ENCODE measurements at places on chromosomes 4 and X.
A peak's percentile ranks its signal among the peaks of the same experiment; 100 is the strongest.

DNA sequence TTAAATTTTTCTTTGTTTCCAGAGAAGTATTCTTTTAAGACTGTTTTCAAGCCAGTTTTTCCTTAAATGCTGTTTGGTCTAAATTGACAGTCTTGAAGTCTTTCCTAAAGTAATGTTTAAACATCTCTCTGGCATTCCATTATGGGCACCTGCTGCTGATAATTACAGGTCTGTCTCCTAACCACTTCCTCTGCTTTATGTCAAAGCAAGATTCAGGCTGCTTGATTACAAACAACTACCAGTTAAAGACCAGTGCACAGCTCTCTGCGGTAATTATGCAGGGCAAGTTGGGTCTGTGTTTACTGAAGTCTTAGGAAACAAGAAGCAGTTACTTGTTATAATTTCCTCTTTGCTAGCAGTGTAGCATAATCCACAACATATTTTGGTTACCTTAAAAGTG lies 17.6 kb downstream of the UNC5C start:
- no peak for DNase-seq

DNA sequence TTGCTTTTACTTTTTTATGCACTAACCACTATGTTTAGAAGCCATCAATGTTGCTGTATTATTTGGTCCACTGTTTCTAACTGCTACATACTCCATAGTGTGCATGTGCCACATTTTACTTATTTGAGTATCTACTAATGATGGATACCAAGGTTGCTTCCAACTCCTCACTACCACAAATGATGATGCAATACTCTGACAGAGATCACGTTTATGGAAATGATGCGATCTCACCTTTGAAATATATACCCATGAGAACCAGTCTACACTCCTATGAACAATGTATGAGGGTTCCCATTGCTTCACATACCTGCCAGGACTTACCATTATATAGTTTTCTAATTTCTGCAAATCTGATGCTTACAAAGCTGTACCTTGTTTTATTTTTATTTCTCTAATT lies 44.2 kb downstream of the HUWE1 start:
- no peak for DNase-seq

DNA sequence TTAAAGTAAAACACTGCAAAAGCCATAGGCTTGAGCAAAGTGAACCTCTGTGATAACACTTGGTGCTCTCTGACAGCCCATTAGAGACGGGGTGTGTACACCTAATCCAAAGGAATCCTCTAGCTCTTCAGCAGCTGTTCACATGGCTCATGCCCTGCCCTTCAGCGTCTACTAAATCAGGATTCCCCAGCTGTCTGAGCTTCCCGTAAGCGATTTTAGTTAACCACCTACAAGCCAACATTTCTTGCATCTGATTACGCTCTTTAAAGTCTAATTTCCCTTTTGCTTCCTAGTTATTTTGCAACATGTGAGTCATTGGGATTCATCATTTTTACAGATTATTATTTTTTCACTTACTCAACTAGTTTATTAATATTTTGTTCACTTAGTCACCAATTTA lies 6.5 kb downstream of the DMD start:
- DNase-seq: no peak

GRCh38 chrX:7205037-7205577 lies 57.2 kb upstream of the PUDP start:
- no peak for DNase-seq

GRCh38 chr4:87100168-87100567 lies 120.2 kb downstream of the KLHL8 start:
- DNase-seq: no peak

GRCh38 chr4:147717878-147718277 lies 14.0 kb upstream of the ARHGAP10 start:
- DNase-seq: no peak

GRCh38 chrX:106009145-106009544 lies 29.4 kb downstream of the SERPINA7 start:
- no peak for DNase-seq

DNA sequence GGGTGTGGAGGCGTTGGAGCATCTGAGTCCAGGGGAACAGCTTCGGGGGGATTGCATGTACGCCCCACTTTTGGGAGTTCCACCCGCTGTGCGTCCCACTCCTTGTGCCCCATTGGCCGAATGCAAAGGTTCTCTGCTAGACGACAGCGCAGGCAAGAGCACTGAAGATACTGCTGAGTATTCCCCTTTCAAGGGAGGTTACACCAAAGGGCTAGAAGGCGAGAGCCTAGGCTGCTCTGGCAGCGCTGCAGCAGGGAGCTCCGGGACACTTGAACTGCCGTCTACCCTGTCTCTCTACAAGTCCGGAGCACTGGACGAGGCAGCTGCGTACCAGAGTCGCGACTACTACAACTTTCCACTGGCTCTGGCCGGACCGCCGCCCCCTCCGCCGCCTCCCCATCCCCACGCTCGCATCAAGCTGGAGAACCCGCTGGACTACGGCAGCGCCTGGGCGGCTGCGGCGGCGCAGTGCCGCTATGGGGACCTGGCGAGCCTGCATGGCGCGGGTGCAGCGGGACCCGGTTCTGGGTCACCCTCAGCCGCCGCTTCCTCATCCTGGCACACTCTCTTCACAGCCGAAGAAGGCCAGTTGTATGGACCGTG lies 2.2 kb downstream of the AR start:
- DNase-seq: no peak

DNA sequence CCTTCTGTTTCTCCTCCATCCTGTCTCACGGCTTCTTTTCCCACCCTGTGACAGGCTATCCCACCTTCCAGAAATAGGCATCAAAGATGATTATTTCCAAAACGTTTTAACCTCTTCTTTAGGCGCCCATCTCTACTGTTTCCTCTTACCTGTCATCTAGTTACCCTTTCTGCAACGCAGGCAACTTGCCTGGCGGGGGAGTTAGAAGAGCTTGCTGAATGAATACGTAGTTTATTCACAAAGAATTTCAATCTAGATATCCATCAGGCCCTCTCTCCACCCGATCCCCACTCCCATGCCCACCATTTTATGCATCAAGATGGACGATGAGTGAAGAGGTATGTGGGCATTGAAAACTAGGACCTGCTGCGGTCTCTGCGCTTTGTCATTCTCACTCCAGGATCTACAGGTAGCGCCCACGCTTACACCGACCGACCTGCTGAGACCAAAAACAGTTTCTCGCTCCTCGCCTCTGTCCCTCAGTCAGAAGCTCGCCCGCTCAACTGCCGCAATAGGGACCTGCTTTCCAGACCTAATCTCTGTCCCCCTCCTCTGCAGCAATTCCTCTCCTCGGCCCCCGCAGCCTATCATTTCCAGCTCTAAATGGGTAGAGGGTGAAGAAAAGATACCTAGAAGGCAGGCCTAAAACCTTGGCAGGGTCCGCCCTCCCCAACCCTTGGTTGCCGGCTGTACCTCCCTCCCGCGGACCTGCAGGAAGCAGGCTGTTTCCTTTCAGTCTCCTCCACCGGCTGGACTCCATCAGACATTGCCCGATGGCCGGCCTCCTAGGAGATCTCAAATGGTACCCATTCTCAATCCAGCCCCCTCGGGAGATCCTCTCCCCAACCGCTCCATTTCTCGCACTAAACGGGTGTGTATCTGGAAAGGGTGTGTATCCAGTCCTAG lies 624 bp downstream of the BEX5 start:
- DNase-seq: peak; percentile 10

- DNase-seq: no peak
These were observed 85.4 kb upstream of the PACRGL start for GRCh38 chr4:20614816-20615215.

DNA sequence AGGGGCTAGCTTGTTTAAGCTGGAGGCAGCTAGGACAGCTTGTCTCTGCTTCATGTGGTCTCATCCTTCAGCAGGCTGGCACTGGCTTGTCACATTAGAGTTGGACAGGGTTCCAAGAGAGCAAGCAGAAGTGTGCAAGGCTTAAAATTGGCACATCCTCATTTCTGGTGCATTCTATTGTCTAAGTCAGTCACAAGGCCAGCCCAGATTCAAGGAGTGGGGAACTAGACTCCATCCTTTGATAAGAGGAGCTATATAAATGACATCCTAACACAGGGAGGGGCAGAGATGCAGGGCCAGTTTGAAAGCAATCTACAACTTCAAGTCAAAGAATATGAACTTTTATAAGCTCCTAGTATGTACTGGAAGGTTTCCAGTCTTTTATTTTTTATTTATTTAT lies 313.2 kb downstream of the PTTG2 start:
- DNase-seq: no peak

- DNase-seq: no peak
These were observed 45.1 kb downstream of the RHOH start for GRCh38 chr4:40241941-40242340.

DNA sequence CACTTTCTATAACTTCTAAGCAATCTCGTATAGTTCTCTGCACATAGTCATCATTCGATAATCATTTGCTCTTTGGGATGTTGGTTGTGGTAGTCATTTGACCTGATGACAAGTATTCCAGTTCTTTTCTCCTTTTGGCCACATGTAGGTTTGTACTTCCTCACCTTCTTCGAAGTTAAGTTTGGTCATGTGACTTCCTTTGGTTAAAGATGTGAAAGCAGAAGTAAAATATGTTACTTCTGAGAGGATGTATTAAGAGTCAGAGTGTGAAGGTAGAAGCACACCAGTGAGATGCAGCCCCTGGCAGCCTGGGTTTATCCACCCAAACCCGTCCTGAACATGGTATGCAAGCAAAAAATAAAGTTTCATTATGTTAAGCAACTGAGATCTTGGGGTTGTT lies 48.9 kb upstream of the ZNF518B start:
- DNase-seq: no peak

- no peak for DNase-seq
These were observed 9.5 kb upstream of the CXCR3 start for GRCh38 chrX:71627588-71628404.

DNA sequence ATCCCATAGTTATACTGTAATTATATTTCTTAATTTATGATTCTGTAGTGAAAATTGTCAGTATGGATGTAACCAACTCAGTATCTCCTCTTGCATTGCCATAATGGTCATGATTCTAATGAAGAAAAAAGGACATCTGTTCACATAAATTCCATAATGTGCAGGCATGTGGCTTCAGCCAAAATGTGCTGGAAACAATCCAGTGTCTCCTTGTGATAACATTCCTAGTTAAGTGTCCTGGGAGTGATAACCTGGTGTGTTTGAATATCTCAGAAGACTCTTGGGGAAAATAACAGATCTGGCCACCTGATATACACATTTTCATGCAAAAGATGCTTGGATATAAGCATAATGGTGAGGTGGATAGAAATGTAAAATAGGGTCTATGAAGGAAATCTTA lies 2309.8 kb downstream of the PCDH7 start:
- no peak for DNase-seq

GRCh38 chr4:71270901-71271300 lies 67.9 kb upstream of the SLC4A4 start:
- peak; percentile 5 for DNase-seq

DNA sequence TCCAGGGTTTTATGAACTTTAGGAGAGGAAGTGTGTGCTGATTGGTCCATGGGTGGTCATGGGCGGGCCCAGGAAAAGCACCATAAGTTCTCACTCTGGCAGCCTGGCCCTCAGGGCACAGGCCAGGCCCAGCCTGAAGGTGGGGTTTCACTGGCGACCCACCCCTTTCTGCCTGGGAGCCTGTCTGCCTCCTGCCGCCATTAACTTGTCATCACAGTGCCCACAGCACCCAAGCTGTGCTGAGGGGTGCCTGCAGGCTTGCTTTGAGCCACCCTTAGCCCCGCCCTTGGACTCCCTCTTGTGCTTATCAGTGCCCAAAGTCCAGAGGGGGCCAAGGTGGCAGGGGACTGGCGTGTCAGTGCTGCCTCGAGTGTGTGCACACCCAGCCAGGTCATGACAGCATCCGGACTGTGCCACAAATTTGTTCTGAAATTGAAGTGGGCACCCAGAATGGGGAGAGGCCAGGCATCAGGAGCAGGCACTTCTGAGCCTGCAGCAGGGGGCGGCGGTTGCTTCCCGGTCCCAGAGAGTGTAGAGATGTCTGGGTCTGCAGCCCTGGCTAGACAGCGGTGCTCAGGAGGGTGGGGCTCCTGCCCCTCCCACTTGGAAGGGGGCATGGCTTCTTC lies 455.6 kb downstream of the TMA16 start:
- DNase-seq: no peak

- no peak for DNase-seq
These were observed 34.1 kb downstream of the ANXA3 start for GRCh38 chr4:78585633-78586032.

- DNase-seq: no peak
These were observed 8.1 kb upstream of the SAP30 start for GRCh38 chr4:173362666-173363065.

GRCh38 chr4:133759428-133759827 lies 442.2 kb downstream of the PABPC4L start:
- no peak for DNase-seq

GRCh38 chr4:1752284-1753041 lies 31.1 kb downstream of the TACC3 start:
- no peak for DNase-seq

GRCh38 chrX:133254666-133255065 lies 36.5 kb upstream of the TFDP3 start:
- DNase-seq: no peak

DNA sequence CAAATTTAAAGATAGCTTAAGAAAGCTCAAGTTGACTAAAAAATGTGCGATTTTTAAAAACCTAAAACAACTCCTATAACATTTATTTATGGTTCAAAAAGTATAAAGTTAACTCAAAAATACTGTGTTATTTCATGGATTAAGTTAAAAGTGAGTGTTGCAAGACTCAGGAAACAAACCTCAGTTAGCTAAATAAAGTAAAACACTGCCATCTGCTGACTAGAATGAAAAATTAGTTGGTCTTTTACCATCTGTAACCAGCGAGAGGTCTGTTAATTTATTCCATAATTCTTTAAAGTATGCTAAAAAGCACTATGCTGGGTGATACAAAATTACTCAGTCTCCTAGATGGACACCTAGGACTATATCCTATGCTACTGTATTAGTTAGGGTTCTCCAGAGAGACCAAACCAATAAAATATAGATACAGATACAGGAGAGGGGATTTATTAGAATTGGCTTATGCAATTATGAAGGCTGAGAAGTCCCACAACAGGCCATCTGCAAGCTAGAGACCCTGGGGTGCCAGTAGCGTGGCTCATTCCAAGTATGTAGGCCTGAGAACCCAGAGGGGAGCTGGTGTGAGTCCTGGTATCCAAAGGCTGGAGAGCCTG lies 4.9 kb upstream of the WDFY3 start:
- DNase-seq: no peak

DNA sequence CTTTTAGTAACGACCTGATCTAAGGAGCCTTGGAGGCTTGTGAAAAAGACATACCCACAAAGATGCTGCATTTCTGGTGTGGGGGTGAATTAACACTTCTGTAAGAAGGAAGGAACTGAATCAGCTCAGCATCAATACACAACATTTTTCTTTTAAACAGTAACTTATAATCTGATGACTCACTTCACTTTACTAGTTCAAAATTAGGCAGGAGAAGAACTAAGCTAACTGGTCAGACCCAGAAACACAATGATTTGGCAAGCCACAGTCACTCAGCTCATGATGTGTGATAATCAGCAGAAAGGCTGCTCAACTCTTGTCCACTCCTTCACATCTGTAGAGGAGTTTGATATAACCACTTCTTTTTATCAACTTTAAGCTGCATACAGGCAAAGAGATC lies 4.6 kb downstream of the MMAA start:
- no peak for DNase-seq

Measured in stimulated activated effector memory CD8-positive, alpha-beta T cell treated with anti-CD3 and anti-CD28 coated beads, Interleukin-12 subunit alpha, Interleukin-12 subunit beta, amount 100 ng/mL, for 72 hours (primary cell).